ENCODE measurements at places on chromosomes 2 and 18.

DNA sequence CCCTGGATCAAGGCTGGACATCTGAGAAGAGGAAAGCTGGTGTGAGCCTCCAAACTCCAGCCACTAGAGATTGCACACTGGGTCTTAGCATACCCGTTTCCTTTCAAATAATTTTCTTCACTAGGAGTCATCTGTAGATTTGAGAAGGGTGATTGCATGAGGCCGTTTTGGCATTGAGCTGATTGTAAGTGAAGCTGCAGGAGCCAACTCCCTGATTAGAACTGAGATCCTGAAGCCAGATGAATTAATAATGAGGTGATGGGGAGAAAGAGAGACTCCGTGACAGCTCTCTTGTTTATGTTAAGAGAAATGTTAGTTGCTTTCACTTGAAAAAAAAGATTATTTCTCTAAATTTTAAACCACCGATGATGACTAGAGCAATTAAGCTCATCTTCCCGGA lies 268.4 kb upstream of the THSD7B start:
- no peak for DNase-seq

DNA sequence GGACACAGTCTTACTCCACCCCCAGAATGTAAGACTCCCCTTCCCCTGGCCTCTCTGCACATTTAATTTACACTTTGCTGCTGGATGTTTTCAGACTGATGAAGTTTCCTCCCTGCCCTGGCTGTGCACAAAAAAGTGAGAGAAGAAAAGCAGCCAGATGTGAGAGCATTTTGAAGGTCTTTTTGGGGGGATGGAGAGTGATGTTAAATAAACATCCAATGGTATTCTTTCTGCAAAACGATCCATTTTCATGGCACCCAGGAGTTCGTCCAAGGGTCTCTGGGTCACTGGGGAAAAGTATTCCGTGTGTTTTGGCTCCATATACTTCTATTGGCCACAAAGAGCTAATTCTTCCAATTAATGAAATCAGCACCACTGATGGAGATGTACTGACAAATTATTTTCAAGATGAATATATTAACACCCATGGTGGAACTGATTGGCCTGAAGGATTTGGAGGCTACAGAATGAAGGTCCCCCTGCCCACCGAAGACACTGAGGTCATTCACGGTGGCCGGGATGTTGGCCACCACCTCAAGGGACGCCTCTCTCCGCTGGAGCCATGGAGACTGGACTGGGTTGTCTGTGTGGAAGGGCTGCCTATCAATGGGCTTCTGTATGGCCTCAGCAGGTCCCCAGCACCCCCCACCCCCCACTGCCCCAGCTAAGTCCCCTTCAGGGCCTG lies 107.6 kb upstream of the PKDCC start:
- no peak for DNase-seq

DNA sequence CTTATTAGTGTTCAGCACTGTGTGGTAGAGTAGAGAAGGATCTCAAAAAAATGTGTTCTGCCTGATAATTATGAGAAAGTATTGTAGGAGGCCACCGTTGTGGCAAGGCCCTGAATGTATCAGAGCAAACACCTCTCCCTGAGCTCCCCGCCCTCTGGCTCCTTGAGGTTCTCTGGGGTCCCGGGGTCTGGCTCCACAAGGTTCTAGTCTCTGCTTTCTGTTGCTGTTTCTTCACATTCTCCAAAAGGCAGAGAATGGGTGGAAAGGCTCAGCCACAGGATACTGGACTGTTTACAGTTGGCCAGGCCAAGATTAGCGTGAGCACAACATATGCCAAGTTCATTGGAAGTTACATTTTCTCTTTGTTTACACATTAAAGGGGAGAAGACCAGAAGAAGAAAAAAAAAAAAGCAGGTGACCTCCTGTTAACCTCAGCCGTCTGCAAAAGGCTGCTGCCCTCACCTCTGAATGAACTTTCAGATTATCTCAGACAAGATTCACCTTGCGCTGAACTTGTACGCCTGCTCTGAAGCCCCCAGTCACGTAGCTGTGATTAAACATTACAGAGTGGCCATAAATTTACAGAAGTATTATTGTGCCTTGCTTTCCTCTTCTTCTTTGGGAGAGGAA lies 56.6 kb upstream of the CYP26B1 start:
- DNase-seq = no peak

GRCh38 chr2:44430342-44430741 lies 68.6 kb downstream of the CAMKMT start:
- no peak for DNase-seq

GRCh38 chr18:76448256-76449110 lies 46.6 kb downstream of the ZNF516 start:
- no peak for DNase-seq

DNA sequence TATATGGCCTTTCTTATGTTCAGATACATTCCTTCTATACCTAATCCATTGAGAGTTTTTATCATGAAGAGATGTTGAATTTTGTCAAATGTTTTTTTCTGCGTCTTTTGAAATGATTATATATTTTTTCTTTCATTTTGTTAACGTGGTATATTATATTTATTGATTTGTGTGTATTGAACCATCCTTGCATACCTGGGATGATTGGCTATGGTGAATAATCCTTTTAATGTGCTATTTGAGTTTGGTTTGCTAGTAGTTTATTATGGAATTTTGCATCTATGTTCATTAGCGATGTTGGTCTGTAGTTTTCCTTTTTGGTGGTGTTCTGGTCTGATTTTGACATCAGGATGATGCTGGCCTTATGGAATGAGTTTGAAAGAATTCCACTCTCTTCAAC lies 11.8 kb downstream of the IL36G start:
- no peak for DNase-seq

GRCh38 chr2:174762464-174762863 lies 1.8 kb downstream of the CHRNA1 start:
- no peak for DNase-seq

GRCh38 chr2:13884291-13884976 lies 748.1 kb upstream of the LRATD1 start:
- no peak for DNase-seq

- no peak for DNase-seq
Measured at GRCh38 chr2:59622599-59623308, 930.7 kb downstream of the BCL11A start.

DNA sequence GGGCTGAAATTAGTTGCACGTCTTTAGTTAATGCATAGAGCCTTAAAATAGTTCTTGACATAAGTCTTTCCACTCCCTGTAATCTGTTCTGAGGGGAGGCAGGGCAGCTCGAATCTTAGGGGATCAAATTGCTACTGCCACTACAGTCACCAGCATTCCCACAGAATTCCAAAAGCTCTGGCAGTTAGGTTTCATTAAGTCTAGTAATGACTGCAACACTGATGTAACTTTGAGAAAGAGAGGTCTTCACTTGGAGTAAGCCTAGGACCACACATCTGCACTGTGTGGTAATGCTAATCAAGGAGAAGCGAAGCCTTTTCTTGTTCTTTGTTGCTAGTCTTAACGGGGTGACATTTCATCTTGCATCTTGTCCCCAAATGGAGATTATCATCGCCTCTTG lies 19.3 kb upstream of the NCK2 start:
- DNase-seq = no peak

DNA sequence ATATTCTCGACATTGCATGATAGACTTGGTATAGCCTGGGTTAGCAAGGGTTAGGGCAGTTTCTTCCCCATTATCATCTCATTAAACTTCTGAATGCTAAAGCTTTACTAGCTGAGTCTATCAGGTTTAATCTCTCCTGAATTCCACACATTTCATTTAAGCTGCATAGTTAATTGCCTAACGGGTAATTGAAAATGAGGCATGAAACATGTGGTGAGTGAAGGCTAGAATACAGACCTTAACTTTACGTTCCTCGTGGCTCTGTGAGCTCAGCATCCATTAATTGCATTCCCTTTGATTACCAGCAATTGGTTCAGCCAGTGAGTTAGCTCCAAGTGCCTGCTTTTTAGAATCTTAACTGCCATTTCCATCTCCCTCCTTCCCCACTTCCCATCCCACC lies 126.5 kb upstream of the MEX3C start:
- DNase-seq = no peak

- no peak for DNase-seq
Measured at GRCh38 chr2:145038041-145038525, 518.2 kb upstream of the ZEB2 start.

DNA sequence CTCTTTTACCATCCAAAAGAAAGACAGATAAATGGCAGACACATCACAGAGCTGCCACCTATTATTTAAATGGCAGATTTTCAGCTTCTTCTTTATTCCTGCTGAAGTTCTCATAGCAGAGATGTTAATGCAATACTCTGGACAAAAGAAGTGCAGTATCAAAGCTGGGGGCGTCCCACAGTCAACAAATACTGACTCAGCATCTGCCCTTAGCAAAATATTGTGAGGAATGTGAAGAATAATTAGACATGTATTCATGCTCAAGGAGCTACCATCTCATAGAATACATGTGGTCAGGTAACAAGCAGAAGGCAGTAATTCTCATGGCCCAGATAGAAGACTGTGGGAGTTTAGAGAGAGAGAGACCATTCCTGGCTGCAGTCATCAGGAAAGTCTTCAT lies 108.0 kb upstream of the TANK start:
- DNase-seq = no peak

DNA sequence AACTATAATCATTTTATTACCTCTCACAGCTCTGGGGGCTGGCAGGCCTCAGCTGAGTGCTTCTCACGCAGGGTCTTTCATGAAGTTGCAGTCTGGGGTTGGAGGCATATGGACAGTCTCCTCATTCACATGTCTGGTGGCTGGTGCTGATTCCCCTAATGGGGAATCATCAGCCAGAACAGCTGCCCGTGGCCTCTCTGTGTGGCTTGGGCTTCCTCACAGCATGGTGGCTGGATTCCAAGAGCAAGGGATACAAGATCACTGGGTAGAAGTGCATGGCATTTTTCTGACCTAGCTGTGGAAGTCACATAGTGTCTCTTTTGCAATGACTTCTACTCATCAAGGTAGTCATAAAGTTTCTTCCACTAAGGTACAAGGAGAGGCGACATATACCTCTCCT lies 59.0 kb upstream of the LAPTM4A start:
- DNase-seq = no peak

DNA sequence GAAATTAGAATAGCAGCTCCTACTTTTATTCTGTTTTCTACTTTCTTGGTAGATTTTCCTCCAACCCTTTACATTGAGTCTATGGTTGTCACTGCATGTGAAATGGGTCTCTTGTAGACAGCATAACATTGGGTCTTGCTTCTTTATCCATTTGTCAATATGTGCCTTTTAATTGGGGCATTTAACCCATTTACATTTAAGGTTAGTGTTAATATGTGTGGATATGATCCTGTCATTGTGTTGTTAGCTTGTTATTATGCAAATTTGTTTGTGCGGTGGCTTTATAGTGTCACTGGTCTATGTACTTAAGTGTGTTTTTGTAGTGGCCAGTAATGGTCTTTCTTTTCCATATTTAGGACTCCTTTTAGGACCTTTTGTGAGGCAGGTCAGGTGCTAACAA lies 276.9 kb upstream of the SPHKAP start:
- DNase-seq = no peak

GRCh38 chr2:96501471-96501874 lies 3.7 kb downstream of the NEURL3 start:
- DNase-seq = no peak
